Stimulated activated CD4-positive, alpha-beta T cell treated with anti-CD3 and anti-CD28 coated beads, Interleukin-1b, Interleukin-23, amount 100 ng/mL, for 24 hours (primary cell): ENCODE measurements at places on chromosomes 4 and X.

GRCh38 chrX:155767876-155768769, 113.0 kb upstream of the VAMP7 start:
- DNase-seq, result no peak

- DNase-seq, result no peak
Observed at GRCh38 chr4:10343656-10344055, 113.6 kb downstream of the ZNF518B start.

GRCh38 chr4:140777386-140777785, 21.2 kb upstream of the TBC1D9 start:
- DNase-seq, result no peak

DNA sequence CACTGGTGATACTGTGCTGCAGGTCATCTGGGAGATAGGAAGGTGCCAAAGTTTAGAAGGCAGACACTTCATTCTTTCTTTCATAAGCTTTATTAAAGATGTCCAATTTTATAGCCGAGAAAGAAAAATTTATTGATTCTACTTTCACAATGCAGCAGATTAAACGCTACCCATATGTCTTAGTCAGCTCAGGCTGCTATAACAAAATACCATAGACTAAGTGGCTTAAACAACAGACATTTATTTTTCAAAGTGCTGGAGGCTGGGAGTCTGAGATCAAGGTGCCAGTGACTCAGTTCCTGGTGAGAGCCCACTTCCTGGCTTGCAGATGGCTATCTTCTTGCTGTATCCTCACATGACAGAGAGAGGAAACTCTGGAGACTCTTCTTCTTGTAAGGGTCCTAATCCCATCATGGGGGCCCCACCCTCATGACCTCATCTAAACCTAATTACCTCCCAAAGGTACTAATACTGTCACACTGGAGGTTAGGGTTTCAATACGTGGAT, 33.4 kb upstream of the KLHL34 start:
- DNase-seq, result no peak

GRCh38 chr4:187176261-187176910, 452.7 kb upstream of the FAT1 start:
- DNase-seq, result no peak

- DNase-seq, result no peak
Observed at GRCh38 chr4:173547889-173548288, 17.9 kb upstream of the HAND2 start.

DNA sequence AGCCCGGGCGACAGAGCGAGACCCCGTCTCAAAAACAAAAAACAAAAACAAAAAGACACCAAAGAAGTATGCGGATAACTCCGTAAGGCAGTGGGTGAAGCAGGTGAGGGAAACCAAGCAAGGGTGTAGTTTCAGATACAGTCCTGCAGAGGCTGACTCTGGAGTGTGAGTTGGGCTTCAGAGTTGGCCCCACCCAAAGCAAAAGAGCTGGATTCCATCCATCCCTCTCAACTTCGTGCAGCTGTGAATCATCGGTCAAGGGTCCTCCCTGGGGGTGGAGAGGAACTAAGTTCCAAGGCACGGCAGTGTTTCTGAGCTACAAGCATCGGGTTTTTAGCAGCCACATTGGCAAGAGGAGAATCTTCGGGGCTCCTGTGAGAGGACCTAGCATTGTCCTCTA, 43.9 kb upstream of the FAM9A start:
- DNase-seq, result no peak

DNA sequence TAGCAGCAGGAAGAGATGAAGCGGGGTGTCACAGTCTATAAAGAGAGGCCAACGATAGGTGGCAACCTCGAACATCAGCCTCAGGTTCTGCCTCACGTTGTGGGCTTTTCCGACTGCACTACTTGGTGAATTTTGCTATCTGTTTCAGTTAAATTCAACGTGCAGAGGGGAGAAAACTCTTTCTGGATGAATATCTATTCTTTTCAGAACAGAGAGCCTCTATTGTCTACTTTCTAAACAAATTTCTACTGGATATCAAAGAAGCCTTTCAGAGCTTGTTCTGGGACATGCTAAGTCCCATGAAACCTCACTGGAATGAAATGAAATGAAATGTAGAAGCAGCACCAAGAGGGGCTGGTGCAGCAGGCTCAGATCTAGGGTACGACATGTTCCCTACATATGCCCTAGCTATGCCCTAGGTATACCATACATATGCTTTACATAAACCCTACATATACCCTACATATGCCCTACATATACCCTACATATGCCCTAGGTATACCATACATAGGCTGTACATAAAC, 116.5 kb upstream of the TRIM2 start:
- no peak for DNase-seq

DNA sequence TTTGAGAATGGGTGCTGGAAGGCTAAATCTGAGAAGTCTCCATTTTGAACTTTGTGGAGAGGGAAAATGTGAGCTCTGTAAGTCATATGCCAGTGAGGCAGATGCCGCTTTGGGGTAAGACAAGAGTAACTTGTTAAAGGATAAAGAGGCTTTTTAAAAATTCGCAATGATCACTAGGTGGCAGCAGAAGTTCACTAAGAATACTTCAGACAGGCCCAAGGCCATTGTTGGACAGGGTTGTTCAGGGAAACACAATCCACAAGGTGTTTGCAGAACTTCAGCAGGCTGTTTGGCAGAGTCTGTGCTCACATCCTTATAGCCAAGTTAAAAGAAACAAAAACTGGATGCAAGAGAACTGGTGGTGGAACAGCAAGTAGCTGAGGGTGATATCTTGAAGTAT, 13.7 kb upstream of the PIGA start:
- no peak for DNase-seq

DNA sequence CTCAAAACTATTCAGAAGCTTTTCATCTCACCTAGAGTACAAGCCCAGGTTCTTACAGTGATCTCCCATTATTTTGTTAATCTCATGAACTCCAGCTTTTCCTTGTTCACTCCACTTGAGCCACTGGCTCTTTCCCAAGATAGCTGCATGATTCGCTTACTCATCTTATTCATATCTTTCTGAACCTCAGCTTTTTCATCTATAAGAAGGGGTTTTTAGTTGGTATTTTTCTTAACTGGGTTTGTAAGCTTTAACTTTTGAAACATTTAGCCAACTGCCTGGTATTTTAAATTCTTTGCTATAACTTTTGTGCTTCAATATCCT, 24.0 kb downstream of the GIMD1 start:
- DNase-seq, result no peak

- no peak for DNase-seq
Observed at GRCh38 chrX:11530621-11531020, 135.1 kb downstream of the ARHGAP6 start.

DNA sequence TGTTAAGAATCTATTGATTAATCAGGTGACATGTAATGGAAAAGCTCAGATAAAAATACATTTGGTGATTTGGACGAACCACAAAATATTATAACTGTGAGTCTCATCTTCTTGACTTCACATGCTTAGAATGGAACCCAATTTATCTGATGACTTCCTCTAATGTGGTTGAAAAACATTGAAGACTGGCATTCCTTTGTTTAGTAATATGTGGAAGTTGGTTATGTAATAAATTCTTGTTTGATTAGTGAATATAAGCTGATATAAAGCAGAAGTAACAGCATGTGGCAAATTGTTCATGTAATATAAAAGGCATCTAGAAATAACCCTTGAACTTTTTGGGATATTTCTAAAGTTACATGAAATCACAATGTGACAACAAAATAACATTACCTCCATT, 9.7 kb downstream of the GIMD1 start:
- no peak for DNase-seq

DNA sequence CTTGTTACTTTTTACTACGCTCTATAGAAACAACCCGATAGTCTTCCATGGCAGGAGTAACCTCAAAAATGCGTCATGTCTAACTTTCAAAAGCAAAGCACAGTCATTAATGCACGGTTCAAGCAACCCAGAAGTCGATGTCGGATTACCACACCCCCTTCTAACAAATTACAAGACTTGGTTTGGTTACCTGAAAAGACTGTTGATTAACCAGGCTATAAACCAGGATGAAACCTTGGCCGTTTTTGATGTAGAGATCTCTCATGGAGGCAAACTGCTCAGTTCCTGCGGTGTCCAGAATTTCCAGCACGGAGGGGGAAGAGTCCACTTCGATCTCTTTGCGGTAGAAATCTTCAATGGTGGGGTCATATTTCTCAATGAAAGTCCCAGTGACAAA, 2.4 kb downstream of the RAP2C start:
- DNase-seq, result no peak

- DNase-seq, result no peak
Observed at GRCh38 chr4:8506373-8507195, 66.0 kb downstream of the TRMT44 start.

GRCh38 chr4:112279025-112279881, 6.5 kb downstream of the TIFA start:
- no peak for DNase-seq

DNA sequence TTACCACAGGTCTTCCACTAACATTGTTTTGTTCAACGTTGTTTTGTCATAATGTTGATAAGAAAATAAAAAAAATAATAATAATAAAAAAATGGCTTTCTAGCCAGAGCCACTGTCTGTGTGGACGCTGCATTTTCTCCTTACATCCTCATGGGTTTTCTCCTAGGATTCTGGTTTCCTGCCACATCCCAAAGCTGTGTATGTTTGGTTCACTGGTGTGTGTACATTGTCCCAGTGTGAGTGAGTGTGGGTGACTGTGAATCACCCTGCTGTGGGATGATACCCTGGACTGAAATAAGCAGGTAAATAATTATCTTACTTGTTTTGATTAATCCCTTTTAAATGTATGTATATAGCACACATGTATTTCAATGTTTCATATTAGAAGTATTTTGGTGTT, 2154.4 kb upstream of the AGA start:
- no peak for DNase-seq

- DNase-seq, result no peak
Observed at GRCh38 chrX:9133426-9133825, 99.5 kb upstream of the FAM9B start.

DNA sequence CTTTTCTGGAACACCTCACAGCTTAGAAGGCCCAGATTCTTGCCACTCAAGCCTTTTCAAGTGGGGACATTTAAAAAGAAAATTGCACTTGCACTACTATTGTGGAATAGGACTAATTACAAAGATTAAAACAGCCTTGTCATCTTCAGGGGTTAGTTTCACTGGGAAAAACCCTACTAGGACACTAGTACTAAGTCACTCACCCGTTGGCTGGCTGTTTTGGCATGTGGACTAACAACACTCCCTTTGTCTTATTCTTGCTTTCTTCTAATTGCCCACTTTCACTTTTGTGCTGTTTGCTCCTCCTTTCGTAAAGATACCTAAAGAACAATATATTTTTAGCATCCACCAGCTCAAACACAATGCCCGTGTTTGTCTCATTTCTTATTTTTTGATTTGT, 200.9 kb upstream of the MID1 start:
- DNase-seq, result no peak

DNA sequence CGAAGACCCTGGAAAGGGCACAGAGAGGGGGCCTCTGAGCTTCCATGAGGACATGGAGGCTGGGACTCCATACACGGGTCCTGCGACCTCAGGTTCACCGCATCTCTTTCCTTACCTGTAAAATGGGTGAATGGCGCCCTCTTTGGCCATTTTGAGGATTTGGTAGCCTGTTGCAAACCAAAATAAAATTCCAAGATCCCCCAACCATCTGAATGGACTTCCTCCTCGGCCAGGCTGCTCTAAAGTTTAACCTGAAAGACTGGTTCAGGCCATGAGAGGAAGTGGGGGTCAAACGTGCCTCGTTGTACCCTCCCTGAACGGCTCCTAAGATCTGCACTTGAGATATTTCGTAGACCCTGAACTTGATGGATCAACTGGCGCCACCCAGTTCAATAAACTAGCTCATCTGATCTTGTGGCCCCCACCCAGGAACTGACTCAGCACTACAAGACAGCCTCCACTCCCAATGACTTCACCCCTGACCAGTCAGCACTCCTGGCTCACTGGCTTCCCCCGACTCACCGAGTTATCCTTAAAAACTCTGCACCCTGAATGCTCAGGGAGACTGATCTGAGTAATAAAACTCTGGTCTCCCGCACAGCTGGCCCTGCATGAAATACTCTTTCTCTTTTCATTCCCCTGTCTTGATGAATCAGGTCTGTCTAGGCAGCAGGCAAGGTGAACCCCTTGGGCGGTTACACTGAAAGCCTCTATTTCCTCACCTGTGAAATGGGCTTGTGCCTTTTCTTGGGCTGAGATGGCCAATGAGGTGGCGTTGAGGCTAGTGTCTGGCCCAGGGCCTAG, 32.9 kb upstream of the GPR78 start:
- no peak for DNase-seq

GRCh38 chr4:81052119-81053068, 21.9 kb downstream of the BMP3 start:
- peak; percentile 25 for DNase-seq

DNA sequence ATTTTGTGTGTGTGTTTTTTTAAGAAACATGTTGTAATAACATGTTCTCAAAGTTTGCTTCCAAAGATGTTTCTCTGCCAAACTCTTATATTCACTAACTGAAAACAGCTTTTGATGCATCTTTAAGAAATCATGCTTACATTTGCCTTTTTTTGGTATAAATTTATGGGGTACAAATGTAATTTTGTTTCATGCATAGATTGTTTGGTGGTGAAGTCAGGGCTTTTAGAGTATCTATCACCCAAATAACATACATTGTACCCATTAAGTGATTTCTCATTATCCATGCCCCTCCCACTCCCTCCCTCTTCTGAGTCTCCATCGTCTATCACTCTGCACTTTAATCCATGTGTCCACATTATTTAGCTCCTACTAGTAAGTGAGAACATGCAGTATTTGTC, 30.8 kb downstream of the SPINK2 start:
- no peak for DNase-seq

DNA sequence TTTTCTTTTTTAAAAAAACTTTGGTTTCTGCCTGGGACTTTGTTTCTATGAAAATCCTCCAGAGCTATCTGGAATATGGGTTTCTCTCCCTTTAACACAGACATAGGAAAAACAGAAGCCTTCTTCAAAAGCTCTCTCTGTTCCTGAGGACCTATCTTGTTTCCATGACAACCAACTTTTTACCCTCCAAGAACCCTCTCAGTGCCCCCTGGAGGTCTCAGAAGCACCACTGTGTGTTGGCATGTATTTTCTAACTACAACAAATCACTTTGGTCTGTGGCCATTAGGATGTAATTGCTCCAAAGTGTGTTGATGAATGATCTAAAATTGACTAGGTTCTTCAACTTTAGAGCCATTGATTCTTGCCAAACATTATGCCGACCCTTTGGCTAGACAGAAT, 1331.6 kb downstream of the ADGRL3 start:
- no peak for DNase-seq

DNA sequence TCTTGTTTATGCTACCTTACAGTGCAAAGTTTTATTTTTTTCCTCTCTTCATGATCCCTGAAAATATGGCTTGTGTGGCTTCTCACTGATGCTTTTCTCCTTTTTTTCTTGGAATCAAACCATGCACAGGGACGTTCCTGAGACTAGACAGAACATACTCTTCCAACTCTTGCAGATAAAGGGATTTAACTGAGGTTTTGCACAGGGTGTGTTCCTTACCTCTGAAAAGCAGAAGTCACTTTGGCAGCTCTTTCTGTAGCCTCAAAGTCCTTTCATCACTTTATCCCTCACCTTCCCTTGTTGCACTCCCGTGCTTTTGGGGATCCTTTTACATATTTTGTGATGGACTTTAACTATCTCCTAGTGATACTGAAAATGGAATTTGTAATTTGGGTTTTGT, 300.1 kb downstream of the SPRY1 start:
- no peak for DNase-seq
